Activated T-helper 1 cell treated with anti-CD3 and anti-CD28 coated beads, Interleukin-2, amount 50 U/mL, for 16 hours (primary cell): ENCODE measurements at places on chromosomes 16 and 17.

- DNase-seq, result no peak
These were observed 107.9 kb downstream of the SNX29 start for GRCh38 chr16:12084436-12084835.

DNA sequence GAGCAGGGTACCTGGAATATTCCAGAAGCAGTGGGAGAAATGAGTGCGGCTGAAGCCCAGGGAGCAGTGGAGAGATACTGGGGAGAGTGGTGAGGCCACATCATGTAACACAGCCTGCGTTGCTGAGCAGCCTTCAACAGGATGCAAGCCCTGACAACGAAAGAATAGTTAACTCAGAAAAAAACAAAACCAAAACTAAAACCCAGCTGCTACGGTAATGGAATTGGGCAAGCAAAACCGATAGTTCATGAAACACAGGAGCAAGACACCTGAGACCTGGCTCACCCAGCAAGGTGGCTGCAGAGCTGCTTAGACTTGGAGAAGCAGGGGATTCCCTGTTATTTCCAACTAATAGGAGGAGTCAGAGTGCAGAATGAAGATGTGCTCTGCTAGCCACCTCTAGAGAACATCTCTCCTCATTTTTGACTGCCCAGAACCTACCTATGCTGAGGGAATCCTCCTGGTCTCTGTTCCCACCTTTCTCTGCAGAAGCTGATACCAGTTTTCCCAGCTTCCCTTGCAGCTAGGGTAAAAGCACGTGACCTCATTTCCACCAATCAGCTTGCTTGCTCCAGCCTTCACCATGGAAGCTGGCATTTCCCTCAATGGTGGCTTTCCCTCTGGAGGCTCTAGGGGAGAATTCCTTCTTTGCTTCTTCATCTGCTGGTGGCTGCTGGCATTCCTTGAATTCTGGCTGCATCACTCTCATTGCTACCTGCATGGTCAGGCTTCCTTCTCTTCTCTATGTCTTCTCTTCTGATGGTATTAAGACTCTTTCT lies 59.4 kb upstream of the XYLT1 start:
- DNase-seq, result no peak

GRCh38 chr16:68388124-68388523 lies 60.2 kb downstream of the SMPD3 start:
- DNase-seq, result no peak

DNA sequence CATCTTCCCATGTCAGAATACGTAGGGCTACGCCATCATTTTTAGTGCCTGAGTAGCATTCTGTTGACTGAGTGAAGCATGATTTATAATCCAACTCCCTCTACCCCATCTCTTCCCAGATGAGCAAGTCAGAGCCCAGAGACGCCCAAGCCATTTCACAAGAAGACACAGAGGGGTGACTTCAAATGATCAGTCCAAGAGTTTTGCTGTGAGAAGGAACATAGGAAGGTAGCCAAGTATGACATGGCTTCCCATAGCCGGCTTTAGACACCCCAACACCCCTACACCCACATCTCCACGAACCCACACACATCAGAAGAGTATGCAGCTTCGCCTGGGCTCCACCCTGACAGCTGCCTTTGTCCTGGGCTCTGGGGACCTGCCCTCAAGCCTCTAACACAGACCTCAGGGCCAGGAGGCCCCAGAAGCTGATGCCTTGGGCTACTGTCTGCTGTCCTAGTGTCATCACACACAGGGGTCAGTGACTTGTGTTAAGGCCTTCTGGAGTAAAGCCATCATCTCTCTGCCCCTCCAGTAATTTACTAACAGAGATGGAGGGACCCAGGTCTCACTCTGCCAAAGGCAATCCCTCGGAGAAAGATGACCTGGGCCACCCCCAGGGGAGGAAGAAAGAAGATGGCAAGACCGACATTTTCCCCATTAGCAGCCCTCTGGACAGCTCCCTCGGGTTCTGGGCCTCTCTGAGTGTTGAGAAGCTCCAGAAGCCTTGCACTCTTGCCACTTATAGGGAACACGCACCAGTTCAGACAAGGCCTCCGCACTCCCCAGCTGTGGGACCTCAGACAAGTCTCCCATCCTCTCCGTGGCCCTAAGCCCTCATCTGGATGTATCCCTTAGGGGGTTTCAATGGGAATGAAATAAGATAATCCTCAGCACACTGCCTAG lies 38.7 kb upstream of the MRPS23 start:
- DNase-seq, result no peak

- no peak for DNase-seq
These were observed 22.7 kb downstream of the FAM83G start for GRCh38 chr17:18981642-18982424.
